ENCODE measurements at places on chromosomes 7 and 10.

DNA sequence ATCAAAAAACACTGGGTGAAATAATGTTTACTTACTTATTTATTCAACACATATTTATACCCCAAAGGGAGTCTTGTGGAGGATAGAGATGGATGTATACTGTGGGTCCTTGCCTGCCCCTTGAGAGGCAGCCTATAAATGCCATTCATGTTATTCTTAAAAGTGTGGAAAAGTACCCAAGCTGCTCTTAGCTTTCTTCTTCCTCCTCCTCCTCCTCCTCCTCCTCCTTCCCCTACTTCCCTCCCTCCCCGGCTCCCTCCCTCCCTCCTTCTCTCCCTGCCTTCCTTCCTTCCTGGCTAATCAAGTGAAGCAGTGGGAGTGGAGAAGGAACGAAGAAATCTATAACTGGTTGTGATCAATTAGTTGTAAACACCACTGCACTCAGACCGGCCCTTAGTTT, 21.2 kb upstream of the IGF2BP3 start:
- no peak for DNase-seq

- peak; percentile 88 for DNase-seq
These were observed 378 bp downstream of the PIK3AP1 start for GRCh38 chr10:96719850-96720421.

- no peak for DNase-seq
These were observed 56.1 kb upstream of the GRB10 start for GRCh38 chr7:50838675-50839377.

- DNase-seq, result no peak
These were observed 634.2 kb upstream of the COBL start for GRCh38 chr7:51950813-51951212.

DNA sequence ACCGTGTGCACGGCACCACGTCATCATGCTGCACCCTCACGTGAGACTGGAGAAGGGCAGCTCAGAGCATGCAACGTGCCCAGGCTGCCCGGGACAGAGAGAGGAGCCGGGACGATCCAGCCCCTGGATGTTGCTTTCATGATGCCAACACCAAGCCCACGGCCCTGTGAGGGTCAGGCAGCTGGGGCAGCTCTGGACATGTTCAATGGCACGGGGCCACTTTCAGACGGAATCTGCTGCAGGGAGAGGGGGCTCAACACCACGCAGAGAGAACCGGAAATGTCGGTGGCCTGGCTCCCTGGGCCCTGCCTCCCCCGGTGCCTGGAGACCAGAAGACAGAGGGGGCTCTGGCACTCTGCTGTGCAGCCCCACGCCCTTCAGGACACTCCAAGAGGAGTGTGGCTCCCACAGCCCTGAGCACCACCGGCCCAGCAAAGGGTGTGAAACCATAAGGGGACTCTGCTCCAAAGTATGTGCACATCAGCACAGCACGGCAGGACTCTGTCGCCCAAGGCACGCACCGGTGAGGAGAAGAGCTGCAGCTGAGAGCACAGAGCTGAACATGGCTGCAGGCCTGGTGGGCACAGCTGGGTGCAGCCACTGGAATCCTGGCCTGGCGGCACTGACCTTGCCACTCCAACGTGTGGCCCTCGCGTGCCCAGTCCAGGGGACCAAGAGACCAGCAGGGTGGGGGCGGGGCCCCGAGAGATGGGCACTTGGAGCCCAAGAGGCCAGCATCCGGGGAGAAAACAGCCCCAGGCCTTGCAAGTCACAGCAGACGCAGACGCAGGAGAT, 70.3 kb upstream of the PDGFA start:
- DNase-seq, result no peak

DNA sequence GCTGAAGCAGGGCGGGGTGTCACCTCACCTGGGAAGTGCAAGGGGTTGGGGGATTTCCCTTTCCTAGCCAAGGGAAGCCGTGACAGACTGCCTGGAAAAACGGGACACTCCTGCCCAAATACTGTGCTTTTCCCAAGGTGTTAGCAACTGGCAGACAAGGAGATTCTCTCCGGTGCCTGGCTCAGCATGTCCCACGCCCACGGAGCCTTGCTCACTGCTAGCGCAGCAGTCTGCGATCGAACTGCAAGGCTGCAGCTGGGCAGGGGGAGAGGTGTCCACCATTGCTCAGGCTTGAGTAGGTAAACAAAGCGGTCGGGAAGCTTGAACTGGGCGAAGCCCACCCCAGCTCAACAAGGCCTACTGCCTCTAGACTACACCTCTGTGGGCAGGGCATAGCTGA, 80.9 kb upstream of the DNAJB12 start:
- no peak for DNase-seq

DNA sequence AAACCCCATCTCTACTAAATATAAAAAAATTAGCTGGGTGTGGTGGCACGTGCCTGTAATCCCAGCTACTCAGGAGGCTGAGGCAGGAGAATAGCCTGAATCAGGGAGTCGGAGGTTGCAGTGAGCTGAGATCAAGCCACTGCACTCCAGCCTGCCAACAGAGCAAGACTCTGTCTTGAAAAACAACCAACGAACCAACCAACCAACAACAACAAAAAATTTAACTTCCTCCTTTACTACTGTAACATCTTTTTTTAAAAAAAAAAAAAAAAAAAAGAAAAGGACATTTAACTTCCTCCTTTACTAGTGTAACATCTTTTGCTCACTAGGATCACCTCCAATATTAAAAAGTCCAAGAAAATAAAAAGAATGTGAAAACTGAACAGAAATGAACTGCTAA, 92.3 kb upstream of the TMEM168 start:
- peak; percentile 50 for DNase-seq

- DNase-seq, result no peak
These were observed 75.9 kb downstream of the LANCL2 start for GRCh38 chr7:55441002-55441401.

GRCh38 chr10:86461963-86462804, 59.4 kb downstream of the WAPL start:
- no peak for DNase-seq

GRCh38 chr10:67612176-67612575, 83.8 kb downstream of the CTNNA3 start:
- DNase-seq, result no peak

DNA sequence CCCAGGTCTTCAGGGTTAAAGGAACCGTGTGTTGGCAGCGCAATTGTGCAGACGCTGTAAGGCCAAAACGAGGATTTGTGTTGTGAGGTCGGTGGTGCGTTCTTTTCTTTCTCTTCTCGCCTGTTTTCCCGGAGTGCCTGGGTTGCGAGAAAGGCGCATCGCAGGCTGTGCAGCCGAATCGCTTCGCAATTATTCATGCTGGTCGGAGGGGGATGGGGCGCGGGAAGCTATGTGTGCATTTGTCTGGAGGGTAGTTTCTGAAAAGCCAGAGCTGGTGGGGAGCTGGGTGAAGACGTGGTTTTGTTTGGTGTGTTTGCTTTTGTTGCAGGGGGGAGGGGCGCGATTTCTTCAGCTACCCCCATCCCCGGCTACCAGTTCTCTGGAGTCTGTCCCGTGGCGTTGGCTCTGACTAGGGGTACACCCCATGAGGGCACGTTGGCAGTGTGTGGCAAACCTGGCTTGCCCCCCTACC, 2.1 kb downstream of the MXI1 start:
- DNase-seq, result peak; percentile 70

DNA sequence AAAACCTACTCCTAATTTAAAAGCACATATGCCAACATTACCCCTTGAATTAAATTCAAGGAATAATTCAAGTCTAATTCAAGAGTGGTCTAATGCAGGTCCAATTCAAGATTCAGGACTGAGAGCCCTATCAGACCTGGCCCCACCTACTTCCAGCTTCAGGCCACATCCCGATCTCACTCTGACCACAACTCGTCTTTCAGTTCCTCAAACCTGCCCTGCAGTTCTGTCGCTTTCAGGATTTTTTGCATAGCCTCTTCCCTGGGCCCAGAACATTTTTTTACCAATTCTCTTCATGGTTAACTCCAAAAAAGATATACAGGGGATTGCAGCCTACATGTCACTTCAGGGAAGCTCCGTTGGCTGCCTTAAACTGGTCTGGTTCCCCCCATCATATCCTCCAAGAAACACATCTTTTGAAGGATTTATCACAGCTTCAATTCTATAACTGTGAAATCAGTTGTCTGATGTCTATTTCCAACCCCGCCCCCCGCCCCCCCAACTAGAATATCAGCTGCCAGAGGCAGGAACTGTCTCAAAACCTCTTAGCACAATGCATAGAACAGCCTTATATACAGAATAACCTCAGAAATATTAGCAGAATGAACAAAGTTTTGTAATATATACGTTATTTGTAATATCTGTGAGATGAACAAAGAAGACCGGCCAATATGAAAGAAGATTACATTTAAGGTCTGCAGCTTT, 20.8 kb downstream of the CCDC6 start:
- peak; percentile 90 for DNase-seq

DNA sequence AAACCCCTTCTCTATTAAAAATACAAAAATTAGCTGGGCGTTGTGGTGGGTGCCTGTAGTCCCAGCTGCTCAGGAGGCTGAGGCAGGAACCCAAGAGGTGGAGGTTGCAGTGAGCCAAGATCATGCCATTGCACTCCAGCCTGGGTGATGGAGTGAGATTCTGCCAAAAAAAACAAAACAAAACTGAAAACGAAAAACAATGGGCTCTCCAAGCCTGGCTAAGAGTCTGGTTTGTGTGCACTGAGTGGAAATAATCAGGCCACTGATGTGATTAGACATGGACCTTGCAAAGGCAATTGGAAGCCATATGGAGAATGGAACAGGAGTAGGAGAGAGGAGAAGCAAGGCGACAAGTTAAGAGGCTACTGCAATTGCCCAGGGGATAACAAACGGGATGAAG, 60.1 kb upstream of the GSDME start:
- DNase-seq, result no peak
